Cardiac muscle cell (in vitro differentiated cells and primary cell): ENCODE measurements at places on chromosomes 16 and 17. TPM values are rescaled to one million over a fixed set of nuclear protein-coding genes. Genes with fewer than 3 reads are reported as not detected.
A peak's percentile ranks its signal among the peaks of the same experiment; 100 is the strongest.

The ANKS3 gene
- 38.7 and 40.3 TPM in 2 replicates for total RNA-seq

GRCh38 chr16:28192806-28193529 lies 18.8 kb downstream of the XPO6 start:
- DNase-seq, result no peak
- no peaks in the 10 kb centered on the region for H3K4me1 ChIP-seq
- no peaks in the 10 kb centered on the region for H3K36me3 ChIP-seq
- H3K4me3 ChIP-seq, result no peak overlapping the region
- H3K27me3 ChIP-seq, result no peaks in the 10 kb centered on the region

DNA sequence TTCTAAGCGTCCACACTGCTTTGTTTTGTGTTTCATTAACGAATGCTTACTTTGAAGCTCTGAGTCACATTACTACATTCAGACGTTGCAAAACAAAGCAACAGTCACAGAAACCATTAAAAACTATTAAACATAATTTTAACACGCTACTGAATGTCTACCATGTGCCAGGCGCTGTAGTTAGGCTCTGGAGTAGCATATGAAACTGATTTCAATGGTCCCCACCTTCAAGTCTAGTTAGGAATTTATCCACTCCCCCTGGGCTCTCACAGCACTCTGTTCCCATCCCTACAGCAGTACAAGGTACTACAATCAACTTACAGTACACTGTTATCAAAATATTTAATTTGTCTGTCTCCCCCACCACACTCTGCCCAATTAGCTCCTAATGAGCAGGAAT lies 631 bp downstream of the UTP6 start:
- peaks cover 16% of the 10 kb centered on the region for H3K36me3 ChIP-seq
- peak; percentile 17 for DNase-seq

- peaks cover 6% of the 10 kb centered on the region for H3K36me3 ChIP-seq
- no peaks in the 10 kb centered on the region for H3K27me3 ChIP-seq
- no peak for DNase-seq
- peaks cover 6% of the 10 kb centered on the region for H3K4me1 ChIP-seq
- H3K27ac ChIP-seq, result no peak overlapping the region
Measured at GRCh38 chr17:14207791-14208190, 28.9 kb downstream of the CDRT15 start.

GRCh38 chr16:60922920-60923319 lies 1113.3 kb downstream of the CDH8 start:
- H3K27ac ChIP-seq, result no peak overlapping the region
- no peak for DNase-seq
- no peaks in the 10 kb centered on the region for H3K4me1 ChIP-seq
- H3K36me3 ChIP-seq, result no peaks in the 10 kb centered on the region

- H3K4me1 ChIP-seq, result peaks cover 45% of the 10 kb centered on the region
- H3K36me3 ChIP-seq, result peaks cover 14% of the 10 kb centered on the region
- peak overlapping the region; percentile 82 for H3K27ac ChIP-seq
Measured at GRCh38 chr16:58109330-58109729, 19.9 kb downstream of the CFAP20 start.
